ENCODE measurements at places on chromosomes 1 and 21. TPM values are rescaled to one million over a fixed set of nuclear protein-coding genes. Genes with fewer than 3 reads are reported as not detected.

Gene CD2
- total RNA-seq, result 1.4 TPM

Gene NBPF4
- total RNA-seq, result not detected

Gene MIXL1
- total RNA-seq, result not detected

Gene TNNT2
- not detected for total RNA-seq

DNA sequence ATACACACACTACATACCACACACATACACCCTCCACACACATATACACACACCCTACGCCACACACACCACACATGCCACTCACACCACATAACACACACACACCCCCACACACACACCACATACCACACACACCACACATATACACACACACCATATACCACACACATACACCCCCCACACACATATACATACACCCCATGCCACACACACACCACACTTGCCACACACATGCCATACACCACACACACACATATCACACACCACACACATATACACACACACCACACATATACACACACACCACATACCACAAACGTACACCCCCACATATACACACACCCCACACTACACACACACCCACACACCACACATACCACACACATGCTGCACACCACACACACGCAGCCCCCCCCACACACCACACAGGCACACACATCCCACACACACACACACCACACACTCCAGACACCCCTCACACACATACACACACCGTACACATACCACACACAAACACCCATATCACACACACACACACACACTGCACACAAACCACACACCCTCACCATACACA is 76.7 kb upstream of the TMPRSS2 start:
- no peak for DNase-seq
- no peaks in the 10 kb centered on the region for H3K36me3 ChIP-seq
- no peaks in the 10 kb centered on the region for H3K4me1 ChIP-seq

DNA sequence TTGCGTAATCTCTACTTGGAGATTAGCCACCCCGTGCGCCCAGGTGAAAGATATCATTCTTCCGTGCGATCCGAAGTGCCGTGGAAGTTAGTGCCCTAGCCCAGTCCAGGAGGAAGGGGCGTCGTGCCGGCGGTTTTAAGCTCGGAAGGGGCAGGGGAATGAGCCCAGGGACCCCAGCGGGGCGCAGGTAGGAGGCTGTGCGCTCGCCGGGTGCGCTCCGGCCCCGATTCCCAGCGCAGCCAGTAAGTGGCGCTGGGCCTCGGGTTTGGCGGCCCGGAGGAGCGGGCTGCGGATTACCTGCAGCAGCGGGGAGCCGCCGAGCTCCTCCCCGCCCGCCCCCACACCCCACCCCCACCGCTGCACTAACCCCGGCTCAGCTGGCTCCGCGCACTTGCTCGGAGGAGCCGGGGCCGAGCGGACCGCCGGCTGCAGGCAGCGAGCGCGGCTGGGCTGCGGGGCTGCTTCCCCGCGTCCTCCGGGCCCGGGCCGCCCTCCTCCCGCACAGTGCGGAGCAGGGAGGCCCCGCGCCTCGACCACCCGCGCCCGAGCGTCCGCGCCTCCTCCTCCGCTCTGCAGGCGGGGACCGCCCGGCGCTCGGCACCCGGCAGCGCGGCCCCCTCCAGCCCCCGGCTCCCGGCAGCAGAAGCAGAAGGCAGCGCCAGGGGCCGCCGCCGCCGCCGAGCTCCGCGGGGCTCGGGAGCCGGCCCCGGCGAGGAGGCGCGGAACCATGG is at the start of gene RYR2:
RYR2 (plus strand) TSS at position 390 of the 731 bp plus-strand sequence; CDS start at position 728, 338 bp downstream.
- H3K27ac ChIP-seq, result peak within 1 kb of the TSS; percentile 81
- DNase-seq, result no peak
- H3K4me3 ChIP-seq, result peak within 1 kb of the TSS; percentile 88
- H3K4me1 ChIP-seq, result no peaks in the 10 kb centered on the region
- H3K36me3 ChIP-seq, result no peaks in the 10 kb centered on the region

DNA sequence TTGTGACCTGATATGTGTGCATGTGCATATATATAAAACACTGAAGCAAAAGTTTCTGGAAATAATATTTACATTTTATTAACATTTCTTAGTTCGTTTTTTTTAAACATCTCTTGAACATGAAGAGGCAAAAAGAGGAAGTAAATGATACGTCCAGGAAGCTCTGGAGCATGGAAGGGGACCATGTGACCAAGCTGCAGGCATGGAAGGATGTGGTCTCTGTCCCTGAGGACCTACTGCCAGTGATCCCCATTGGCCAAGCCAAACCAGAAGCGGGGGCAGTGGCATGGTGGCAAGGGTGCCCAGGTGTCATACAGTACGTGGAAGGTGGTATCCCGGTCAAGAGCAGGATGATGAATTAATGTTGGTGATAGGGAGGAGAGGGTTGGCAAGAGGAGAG is 268.3 kb upstream of the PROX1 start:
- H3K4me3 ChIP-seq, result no peak overlapping the region
- no peaks in the 10 kb centered on the region for H3K36me3 ChIP-seq
- peaks cover 2% of the 10 kb centered on the region for H3K4me1 ChIP-seq
- DNase-seq, result no peak
- no peaks in the 10 kb centered on the region for H3K27me3 ChIP-seq

- peaks cover 59% of the 10 kb centered on the region for H3K4me1 ChIP-seq
- H3K36me3 ChIP-seq, result no peaks in the 10 kb centered on the region
- no peak overlapping the region for H3K27ac ChIP-seq
- DNase-seq, result no peak
- H3K27me3 ChIP-seq, result no peaks in the 10 kb centered on the region
Measured at GRCh38 chr21:32423320-32424190, 11.0 kb downstream of the EVA1C start.

DNA sequence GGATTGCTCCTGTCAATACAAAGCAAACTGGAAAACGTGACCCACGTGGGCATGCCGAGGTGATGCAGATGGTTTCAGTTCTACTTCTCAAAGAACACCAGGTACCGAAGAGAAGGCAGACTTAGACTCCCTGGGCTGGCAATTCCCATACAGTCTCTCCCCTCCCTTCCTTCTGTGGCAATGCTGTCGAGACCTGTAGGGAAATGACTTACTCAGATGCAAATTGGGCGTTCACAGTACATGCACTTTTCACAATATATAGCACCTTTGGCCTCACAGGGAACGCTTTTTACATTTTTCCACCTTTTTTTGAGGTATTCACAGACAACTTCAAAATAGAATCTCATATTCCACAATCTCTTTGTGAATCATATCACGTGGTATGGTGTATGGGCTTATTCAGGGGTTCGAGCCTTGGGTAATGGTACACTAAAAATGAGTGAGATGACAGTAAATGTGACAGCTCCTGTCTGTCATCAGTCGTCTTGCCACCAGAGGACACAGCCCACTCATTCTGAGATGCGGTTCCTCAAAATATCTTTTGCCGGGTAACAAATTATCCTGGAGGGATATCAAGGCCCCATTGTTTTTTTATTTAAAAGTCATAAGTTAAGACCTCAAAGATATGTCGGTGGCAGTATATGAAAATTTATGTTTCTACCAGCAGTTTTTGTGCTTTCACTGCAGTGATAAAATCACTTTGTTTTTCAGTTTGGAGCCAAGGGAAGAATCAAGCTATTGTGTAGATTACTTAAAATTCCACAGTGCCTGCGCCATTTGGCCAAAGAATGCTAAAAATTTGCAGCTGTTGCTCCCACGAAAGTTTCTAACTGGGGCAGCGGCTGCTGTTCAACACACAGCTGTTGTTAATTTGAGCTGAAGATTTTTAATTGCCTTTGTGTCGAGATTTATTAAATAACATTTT is 168.4 kb downstream of the ZZZ3 start:
- H3K36me3 ChIP-seq, result no peaks in the 10 kb centered on the region
- no peaks in the 10 kb centered on the region for H3K27me3 ChIP-seq
- no peak for DNase-seq
- peak overlapping the region; percentile 25 for H3K4me3 ChIP-seq
- H3K27ac ChIP-seq, result no peak overlapping the region

DNA sequence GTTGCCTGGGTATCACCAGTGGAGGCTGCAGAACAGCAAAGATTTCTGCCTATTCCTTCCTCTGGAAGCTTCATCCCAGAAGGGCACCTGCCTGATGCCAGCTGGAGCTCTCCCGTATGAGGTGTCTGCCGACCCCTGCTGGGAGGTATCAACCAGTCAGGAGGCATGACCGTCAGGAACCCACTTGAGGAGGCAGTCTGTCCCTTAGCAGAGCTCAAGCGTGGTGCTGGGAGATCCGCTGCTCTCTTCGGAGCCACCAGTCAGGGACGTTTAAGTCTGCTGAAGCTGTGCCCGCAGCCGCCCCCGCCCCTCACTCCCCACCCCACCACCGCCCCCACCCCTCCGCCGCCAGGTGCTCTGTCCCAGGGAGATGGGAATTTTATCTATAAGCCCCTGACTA is 23.1 kb upstream of the HFM1 start:
- no peak overlapping the region for H3K4me3 ChIP-seq
- H3K27ac ChIP-seq, result no peak overlapping the region
- H3K36me3 ChIP-seq, result no peaks in the 10 kb centered on the region
- H3K4me1 ChIP-seq, result no peaks in the 10 kb centered on the region
- DNase-seq, result no peak

GRCh38 chr1:245842106-245842505 is 665.0 kb downstream of the SMYD3 start:
- no peak overlapping the region for H3K4me3 ChIP-seq
- no peaks in the 10 kb centered on the region for H3K27me3 ChIP-seq
- no peaks in the 10 kb centered on the region for H3K36me3 ChIP-seq
- DNase-seq, result no peak

DNA sequence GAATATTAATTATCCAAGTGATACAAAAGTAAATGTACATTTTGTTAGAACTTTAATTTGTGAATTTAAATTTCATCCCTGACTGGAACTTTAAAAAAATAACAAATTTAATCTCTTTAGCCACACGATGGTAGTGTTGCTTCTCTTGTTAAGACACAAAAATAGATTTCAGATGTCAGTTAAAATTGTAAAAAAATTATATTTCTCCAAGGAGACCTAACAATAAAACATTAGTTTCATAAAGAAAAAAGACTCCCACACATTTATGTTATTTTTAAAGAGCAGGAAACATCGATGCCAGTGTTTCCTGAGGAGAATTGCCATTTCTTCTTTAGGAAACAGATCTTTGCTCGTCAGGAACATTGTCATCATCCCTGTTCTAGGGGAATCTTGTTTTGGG is 74.0 kb upstream of the DEPDC1 start:
- peak overlapping the region; percentile 40 for H3K27ac ChIP-seq
- H3K36me3 ChIP-seq, result no peaks in the 10 kb centered on the region
- H3K4me3 ChIP-seq, result no peak overlapping the region
- no peak for DNase-seq
- no peaks in the 10 kb centered on the region for H3K27me3 ChIP-seq
- H3K4me1 ChIP-seq, result peaks cover 16% of the 10 kb centered on the region

GRCh38 chr1:71881611-71882010 is 400.7 kb downstream of the NEGR1 start:
- DNase-seq, result no peak
- no peaks in the 10 kb centered on the region for H3K27me3 ChIP-seq
- no peaks in the 10 kb centered on the region for H3K36me3 ChIP-seq
- no peak overlapping the region for H3K27ac ChIP-seq
- H3K4me1 ChIP-seq, result no peaks in the 10 kb centered on the region
- H3K4me3 ChIP-seq, result no peak overlapping the region

DNA sequence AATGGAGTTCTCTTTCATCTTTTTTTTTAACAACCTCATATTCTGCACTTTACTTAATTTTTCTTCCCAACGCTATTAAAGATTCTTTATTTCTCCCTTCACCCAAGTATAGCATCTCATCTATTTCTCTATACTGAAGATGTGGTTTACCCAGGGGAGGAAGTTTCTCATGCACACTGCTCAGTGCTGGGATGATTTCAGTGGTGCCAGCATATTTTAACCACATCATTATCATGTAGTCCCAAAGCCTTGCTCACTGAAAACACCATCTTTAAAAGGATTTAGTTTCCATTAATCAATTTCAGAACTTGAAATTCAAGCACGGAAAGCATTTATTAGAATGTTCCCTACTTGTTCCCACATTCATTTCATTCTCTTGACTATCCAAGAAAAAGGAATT is 725.7 kb downstream of the USP25 start:
- no peaks in the 10 kb centered on the region for H3K36me3 ChIP-seq
- H3K27ac ChIP-seq, result no peak overlapping the region
- H3K4me3 ChIP-seq, result no peak overlapping the region
- no peaks in the 10 kb centered on the region for H3K4me1 ChIP-seq

DNA sequence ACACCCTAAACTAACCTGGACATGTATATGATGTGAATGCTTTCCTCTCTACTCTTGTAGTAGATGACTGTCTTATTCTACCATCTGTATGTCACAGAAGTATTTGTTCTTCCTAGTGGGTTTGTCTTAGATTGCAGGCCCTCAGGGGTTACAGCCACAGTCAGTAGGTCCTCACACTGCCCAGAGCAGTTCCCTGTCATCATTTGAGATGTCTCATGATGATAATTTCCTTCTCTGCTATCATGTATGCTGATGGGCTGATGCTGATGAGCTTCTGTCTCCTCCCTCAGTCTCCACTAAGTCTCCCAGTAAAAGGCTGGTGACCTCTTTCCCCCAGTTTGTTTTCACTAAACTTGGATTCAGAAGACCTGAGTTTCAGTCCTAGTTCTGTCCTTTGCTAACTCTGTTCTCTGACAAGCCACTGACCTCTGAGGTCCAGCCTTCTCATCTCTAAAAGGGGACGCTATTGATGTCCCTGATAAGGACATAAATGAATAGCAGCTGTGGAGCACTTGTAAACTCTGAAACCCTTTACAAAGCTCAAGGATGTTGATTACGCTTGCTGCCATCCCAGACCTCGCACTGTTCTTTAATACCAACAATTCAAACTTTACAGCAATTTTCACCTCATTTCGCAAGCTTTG is 3.1 kb upstream of the ETV3 start:
- no peaks in the 10 kb centered on the region for H3K36me3 ChIP-seq
- no peak overlapping the region for H3K27ac ChIP-seq
- peaks cover 18% of the 10 kb centered on the region for H3K4me1 ChIP-seq
- H3K4me3 ChIP-seq, result no peak overlapping the region

DNA sequence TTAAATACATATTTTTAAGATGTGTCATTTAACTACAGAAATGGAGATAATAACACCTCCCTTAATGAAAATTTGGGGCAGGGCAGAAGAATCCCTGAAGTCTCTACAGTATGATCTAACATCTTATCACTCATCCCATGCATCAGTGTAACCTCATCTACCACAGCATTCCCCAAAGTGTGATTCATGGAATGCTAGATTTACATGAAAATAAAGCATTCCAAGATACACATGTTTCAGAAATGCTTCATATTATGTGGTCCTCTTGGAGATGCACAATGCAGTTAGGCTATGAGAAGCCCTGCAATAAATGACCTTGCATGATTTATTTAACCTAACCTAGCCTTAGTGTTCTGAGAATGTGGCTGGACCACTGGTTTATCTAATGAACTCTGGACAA is 166.9 kb upstream of the SYT6 start:
- H3K27me3 ChIP-seq, result no peaks in the 10 kb centered on the region
- no peak overlapping the region for H3K27ac ChIP-seq
- no peak overlapping the region for H3K4me3 ChIP-seq
- DNase-seq, result no peak
- H3K36me3 ChIP-seq, result no peaks in the 10 kb centered on the region
- no peaks in the 10 kb centered on the region for H3K4me1 ChIP-seq

Measured in thoracic aorta (tissue), 2 donors.